ENCODE measurements at places on chromosomes 7 and 10. TPM values are rescaled to one million over a fixed set of nuclear protein-coding genes. Genes with fewer than 3 reads are reported as not detected.
A peak's percentile ranks its signal among the peaks of the same experiment; 100 is the strongest.

The HOXA6 gene
- 26.5 TPM for polyA plus RNA-seq

The PON1 gene
- 0.33 TPM for polyA plus RNA-seq

The PHKG1 gene
- polyA plus RNA-seq: 2.9 TPM

The CPA4 gene
- polyA plus RNA-seq: 0.55 TPM

The CH25H gene
- not detected for polyA plus RNA-seq

The VSTM4 gene
- polyA plus RNA-seq: 15.8 TPM

The ASIC3 gene
- polyA plus RNA-seq: 2.3 TPM

The ITPRID1 gene
- polyA plus RNA-seq: not detected

The SCRN1 gene
- 68.3 TPM for polyA plus RNA-seq

DNA sequence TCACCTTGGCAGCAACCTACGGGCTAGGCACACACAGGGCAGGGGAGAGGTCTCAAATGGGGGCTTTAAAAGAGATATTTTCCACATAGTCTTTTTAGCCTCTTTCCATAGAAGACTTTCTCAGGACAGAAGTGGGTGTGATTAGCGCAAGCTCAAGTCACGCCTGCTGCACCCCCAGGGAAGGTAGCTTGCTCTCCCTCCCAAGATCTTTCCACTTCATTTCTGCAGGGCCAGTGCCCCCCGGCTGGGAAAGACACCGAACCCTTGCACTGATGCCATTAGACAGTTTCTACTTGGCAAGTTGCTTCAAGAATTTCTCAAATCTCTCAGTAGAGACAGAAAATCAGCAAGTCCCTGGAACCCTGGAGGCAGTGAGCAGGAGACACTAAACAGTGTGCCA lies 19.4 kb downstream of the CHST15 start:
- DNase-seq: no peak

GRCh38 chr10:26689399-26689798 lies 8.1 kb upstream of the PDSS1 start:
- DNase-seq: no peak

- DNase-seq: no peak
Measured at GRCh38 chr10:133009218-133009950, 67.0 kb upstream of the CFAP46 start.

DNA sequence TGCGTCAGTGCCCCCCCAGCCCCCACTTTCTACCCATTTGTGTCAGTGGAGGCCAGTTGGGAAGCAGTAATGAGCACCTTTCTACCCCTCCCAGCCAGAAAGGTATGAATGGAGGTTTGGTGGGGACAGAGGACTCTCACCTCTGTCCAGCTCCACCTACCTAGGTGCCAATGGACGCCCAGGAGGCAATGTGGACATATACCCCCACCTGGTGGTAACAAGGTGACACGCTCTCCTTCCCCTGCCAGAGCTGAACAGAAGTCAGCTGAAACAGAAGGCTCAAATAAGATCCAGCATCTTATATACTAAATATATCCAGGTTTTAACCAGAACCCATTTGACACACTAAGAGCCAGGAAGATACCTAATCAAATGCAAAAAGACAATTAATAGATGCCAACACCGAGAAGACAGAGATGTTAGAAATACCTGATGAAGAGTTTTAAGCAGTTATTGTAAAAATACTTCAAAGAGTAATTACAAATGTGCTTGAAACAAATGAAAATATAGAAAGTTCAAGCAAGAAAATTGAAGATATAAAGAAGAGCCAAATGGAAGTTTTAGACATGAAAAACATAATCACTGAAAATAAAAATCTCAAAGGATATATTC lies 18.4 kb upstream of the SORCS3 start:
- no peak for DNase-seq

DNA sequence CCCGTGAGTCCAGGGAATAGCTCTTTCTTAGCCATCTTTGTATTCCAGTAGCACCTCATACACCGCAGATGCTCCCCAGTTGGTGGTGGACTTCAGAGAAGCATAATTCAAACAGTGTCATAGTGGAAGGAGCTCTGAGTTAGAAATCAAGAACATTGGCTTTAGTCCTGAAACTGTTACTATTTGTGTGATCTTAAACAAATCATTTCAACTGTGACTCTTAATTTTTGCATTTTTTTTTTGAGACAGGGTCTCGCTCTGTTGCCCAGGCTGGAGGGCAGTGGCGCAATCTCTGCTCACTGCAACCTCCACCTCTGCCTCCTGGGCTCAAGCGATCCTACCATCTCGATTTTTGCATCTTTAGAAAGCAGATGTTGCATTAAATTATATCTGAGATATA lies 1.8 kb downstream of the BPGM start:
- DNase-seq: no peak

- no peak for DNase-seq
Measured at GRCh38 chr10:62396864-62397263, 22.7 kb downstream of the ZNF365 start.

GRCh38 chr10:23386052-23386451 lies 41.5 kb upstream of the C10orf67 start:
- DNase-seq: no peak

DNA sequence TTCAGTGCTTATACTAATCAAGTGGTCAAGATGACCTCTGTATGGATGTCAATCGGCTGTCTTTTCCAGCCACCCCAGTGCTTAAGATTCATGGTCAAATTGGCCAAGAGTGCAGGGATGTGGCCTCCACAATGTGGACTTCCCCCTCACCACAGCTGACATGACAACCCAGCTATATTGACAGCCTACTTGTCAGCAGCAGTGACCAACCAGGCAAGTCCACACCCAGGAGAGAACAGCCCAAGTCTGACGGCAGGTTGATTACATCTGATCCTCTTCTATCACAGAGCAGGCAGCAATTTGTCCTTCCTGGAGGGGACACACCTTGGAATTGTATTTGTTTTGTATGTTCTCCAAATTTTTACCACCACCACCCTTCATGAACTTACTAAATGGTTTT lies 8.2 kb upstream of the ERVW-1 start:
- DNase-seq: no peak

GRCh38 chr7:74059681-74060588 lies 23.7 kb upstream of the LIMK1 start:
- DNase-seq: no peak

- no peak for DNase-seq
Measured at GRCh38 chr7:98225913-98226614, 14.8 kb downstream of the BHLHA15 start.

GRCh38 chr10:34814913-34815184 lies 247 bp downstream of the PARD3 start:
- no peak for DNase-seq

- peak; percentile 15 for DNase-seq
Measured at GRCh38 chr7:114865564-114865963, 56.3 kb upstream of the MDFIC start.

GRCh38 chr10:96511044-96511945 lies 2.4 kb downstream of the TLL2 start:
- peak; percentile 46 for DNase-seq

DNA sequence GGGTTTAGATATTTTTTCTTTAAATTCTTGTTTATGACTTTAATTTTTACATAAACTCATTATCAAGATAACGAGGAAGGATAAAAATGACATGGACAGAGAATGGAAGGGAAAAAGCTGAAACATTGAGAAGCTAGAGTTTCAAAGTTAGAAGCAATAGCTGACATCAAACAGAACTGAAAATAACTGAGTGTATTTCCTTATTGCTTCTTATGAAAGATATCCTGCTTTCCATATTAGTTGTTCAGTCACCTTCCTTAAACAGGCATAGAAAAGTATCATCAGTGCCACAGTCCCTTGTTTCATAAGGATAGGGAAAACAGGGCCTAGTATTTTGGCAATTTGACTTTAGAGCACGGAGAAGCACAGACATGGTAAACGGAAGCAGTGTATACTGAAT lies 460.5 kb upstream of the GHITM start:
- no peak for DNase-seq

DNA sequence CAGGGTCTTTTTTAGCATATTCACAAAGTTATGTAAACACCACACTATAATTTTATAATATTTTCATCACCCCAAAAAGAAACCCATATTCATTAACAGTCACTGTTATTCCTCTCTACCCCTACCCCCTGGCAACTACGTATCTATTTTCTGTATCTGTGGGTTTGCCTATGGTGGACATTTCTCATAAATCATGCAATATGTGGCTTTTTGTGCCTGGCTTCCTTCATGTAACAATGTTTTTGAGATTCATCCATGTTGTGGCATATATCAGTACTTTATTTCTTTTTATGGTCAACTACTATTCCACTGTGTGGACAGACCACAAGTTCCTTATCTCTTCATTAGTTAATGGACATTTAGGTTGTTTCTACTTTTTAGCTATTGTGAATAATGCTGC lies 59.1 kb upstream of the PAPSS2 start:
- no peak for DNase-seq

GRCh38 chr7:157686285-157686894 lies 349.6 kb downstream of the DNAJB6 start:
- DNase-seq: no peak

- DNase-seq: no peak
Measured at GRCh38 chr7:72492461-72493065, 80.4 kb upstream of the CALN1 start.

- no peak for DNase-seq
Measured at GRCh38 chr7:65974876-65975275, 7.1 kb downstream of the GUSB start.

- DNase-seq: no peak
Measured at GRCh38 chr10:15202639-15203038, 34.1 kb upstream of the NMT2 start.

GRCh38 chr7:2041496-2042367 lies 191.0 kb downstream of the MAD1L1 start:
- no peak for DNase-seq

All from left kidney (tissue), 8 donors.